ENCODE measurements at places on chromosomes 1 and 21.

DNA sequence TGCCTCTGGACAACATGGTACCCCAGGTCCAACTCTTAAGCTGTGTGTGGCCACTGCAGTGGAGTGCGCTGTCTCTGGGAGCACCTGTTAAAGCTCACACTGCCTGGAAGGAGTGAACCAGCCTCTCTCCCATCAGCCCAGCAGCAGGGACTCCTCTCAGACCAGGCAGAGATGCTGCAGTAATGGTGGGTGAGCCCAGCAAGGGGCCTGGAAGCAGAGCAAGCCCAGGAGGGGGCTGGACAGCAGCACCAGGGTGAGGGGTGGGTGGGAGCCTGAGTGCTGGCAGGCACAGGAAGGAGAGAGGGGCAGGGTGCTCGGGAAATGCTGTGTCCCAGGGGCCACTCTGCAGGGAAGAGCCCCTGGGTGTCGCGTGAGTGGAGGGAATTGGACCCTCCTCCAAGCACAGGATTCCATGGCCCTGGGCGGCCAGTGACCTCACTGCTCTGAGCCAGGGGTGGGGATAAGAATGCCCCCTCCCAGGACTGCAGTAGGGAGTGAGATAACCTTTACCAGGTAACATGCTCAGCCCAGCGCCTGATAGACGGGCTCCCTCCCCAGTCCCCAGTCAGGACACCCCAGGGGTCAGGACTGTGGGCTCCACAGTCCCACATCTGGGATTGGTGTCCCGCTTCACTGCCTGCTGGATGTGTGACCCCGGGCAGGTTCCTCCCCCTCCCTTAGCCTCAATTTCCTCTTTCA is 313.1 kb downstream of the MATN1 start:
- peak; percentile 89 for DNase-seq

DNA sequence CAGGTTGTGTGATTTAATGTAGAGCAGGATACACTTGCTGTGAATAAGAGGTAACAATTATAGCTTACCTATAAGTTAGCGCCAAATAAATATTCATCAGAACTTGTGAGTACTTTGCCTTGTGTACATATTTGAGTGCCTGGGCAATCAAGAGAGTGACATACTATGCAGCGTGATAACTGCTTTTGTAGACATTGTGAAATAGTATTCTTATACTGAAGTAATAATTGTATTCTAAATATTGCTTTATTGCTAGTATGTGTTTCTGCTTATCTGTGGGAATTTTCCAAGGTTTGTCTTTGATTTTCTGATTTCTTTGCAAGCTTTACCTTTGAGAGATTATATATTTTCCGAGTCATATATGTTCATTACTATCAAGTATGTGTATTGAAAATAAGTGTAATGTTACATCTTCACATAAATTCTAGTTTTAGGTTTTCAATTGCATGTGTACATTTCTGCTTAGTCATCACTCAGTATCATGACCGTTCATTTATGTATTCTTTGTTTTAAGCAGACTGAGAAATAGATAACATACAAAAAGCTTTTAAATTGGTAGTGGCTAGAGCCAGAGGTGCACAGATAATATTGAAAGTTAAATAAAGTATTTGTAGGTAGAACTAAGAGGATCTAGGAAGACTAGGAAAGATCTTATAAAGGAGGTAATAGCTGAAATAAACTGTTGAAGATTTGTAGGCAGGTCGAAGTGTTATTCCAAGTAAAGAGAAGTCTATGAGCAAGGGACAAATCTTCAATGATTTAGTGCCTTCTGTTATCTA is 19.5 kb downstream of the USP25 start:
- DNase-seq: no peak

DNA sequence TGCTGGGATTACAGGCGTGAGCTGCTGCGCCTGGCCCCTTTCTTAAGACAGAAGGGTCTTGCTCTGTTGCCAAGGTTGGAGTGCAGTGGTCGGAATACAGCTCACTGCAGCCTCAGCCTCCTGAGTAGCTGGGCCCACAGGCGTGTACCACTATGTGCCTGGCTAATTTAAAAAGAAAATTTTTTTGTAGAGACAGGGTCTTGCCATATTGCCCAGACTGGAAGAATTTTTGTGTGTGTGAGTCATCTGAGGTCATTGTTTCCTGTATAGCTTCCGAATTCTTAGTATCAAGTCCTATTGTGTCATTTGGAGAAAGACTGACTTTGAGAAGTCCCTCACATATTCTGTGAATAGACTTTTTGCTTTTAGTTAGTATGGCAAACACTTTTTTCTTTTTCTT is 4.7 kb downstream of the SZRD1 start:
- DNase-seq: no peak

- no peak for DNase-seq
Measured at GRCh38 chr21:15617964-15618363, 111.8 kb upstream of the USP25 start.

- DNase-seq: no peak
Measured at GRCh38 chr21:37627074-37627473, 260.5 kb downstream of the DYRK1A start.

- DNase-seq: no peak
Measured at GRCh38 chr21:23960769-23961168, 1646.5 kb downstream of the MRPL39 start.

DNA sequence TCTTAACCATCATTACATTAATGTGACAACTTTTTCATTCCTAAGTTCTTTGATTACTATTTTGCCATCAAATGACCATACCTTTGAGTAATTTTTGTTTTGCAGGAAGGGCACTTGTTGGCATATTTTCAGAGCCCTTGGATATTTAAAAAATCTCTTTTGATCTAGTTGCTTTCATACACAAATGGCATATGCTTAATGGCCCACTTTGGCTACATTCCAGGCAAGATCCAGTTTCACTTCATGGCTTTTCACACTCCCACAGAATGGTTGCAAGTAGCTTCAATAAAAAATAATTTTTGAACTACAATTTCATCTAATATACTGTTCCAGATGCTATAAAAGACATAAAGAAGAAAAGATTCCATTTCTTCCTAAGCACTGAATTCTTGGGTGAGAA is 18.1 kb downstream of the ADAM30 start:
- no peak for DNase-seq

- DNase-seq: no peak
Measured at GRCh38 chr1:226420897-226421296, 13.0 kb upstream of the PARP1 start.

Data from vagina (tissue), 2 donors.